ENCODE measurements at places on chromosomes 6 and 20. TPM values are rescaled to one million over a fixed set of nuclear protein-coding genes. Genes with fewer than 3 reads are reported as not detected.

The SLC17A2 gene
- not detected for total RNA-seq

- no peak for ATAC-seq
Measured at GRCh38 chr20:29687438-29687837, 1570.0 kb upstream of the DEFB115 start.

GRCh38 chr20:64005394-64005793 lies 24.5 kb downstream of the PRPF6 start:
- ATAC-seq = no peak

The RNASET2 gene
- 24.2 TPM for total RNA-seq

DNA sequence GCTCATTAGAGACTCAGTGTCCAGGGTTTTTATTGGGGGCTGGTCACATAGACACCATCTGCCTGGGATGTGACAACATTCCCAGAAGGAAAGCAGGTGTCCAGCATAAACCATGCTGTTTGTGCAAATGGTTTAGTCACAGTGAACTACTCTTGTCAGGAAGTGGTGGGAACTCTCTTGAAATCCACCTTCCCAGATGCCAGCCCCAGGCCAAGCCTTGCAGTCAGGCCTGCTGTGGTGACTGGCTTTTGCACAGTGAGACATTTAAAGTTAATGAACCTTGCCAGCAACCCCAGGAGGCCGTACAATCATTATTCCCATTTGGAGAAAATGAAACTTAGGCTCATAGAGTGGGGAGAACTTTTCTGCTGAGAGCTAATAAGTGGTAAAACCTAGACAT lies 242.5 kb upstream of the KCNG1 start:
- ATAC-seq = no peak

DNA sequence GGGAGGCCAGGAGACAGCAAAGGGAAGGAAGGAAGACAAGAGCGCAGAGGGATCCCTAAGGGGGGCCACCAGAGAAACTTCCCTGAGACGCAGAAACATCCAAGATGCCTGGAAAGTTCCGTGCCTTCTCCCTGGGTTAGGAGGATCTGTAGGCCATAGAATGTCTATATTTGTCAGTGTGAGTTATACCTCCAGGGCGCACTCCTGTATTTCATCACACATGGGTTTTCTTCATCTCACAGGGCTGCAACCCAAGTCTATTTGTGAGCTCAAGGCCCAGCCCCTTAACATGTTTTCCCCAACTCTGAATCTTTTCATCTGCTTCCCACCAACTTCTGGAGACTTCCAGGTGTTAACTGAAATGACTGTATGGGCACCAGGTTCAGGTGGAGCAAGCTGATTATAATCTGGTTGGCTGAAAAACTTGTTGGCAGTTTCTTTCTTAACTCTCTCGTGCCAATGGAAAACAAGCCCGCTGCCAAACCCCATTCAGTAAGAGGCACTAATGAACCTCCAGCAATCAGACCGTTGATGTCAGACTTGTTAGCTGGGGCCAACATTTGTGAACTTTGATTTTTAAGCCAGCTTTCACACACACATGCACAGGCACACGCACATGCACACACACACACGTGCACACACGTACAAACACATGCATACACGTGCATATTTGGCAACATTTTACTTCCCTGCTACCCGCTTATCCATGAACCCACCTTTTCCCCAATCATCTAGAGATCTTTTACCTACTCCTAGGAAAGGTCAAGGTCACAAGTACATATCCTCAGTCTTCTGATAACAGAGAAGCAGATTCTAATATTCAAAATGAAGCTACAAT lies 247.5 kb upstream of the GMDS start:
- no peak for ATAC-seq

DNA sequence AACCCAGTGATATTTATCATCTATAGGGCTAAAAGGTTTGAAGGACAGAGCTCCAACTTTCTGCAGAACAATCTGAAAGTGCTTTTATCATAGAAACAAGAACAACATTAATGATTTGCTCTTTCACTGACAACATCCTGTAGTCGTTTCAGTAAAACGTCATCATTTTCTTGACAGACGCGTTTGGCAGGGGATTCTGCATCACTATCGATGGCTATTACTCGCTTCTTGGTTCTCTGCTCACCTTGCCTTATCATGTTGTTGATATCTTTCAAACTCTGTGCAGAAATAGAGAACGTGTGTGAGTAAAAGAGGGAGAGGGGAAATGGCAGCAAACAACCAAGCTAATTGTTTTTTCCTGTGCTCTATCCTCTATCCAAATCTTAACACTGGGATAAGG lies 47.1 kb upstream of the SAMHD1 start:
- ATAC-seq = no peak

The PLCB1 gene
- total RNA-seq = 62.9 TPM

The ACOT8 gene
- 29.7 TPM for total RNA-seq

The NKX2-4 gene
- total RNA-seq = not detected

The ARMH2 gene
- not detected for total RNA-seq

DNA sequence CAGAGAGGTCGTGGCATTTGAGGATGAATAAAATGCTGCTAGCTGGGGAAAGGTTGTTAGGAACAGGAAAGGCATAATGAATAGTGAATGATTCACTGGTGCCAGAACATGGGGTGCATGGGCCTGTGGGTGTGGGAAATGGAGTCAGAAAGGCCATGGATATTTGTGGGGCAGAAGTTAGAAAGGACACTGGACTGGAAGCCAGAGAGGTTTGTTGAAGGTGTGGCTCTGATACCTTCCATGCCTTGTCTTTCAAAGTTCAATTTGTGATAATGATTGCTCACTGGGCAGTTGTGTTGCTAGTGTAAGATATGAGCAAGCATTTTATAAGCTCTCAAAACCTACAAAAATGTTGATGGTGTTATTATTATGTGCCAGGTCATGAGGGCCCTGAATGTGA lies 32.7 kb downstream of the LRRC1 start:
- no peak for ATAC-seq

DNA sequence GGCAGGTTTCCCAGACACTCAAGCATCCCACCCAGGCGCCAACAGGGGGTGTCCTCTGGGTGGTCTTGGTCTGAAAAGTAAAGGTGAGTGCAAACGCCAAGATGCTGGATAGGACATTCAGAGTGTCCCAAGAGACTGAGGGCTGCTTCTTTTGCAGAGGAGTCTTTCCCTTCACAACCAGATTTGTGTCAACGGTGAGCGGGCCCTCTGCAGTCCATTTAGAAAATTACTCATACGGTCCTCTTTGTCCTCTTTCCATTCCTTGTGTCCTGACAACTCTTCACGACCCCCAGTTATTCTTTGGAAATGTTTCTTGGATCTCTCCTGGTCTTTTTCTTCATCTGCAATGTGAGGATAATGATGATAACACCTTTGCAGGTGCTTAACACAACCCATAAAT lies 257.8 kb downstream of the CDC5L start:
- no peak for ATAC-seq

- no peak for ATAC-seq
Measured at GRCh38 chr20:40663991-40664880, 24.8 kb downstream of the MAFB start.

The ETV7 gene
- not detected for total RNA-seq

GRCh38 chr6:25537349-25538018 lies 114.5 kb upstream of the SCGN start:
- no peak for ATAC-seq

GRCh38 chr6:130189531-130190397 lies 33.0 kb downstream of the SAMD3 start:
- ATAC-seq = no peak

The INSM1 gene
- total RNA-seq = not detected

The SAMD10 gene
- total RNA-seq = 4.6 TPM

GRCh38 chr6:117938311-117938995 lies 31.4 kb downstream of the SLC35F1 start:
- no peak for ATAC-seq

DNA sequence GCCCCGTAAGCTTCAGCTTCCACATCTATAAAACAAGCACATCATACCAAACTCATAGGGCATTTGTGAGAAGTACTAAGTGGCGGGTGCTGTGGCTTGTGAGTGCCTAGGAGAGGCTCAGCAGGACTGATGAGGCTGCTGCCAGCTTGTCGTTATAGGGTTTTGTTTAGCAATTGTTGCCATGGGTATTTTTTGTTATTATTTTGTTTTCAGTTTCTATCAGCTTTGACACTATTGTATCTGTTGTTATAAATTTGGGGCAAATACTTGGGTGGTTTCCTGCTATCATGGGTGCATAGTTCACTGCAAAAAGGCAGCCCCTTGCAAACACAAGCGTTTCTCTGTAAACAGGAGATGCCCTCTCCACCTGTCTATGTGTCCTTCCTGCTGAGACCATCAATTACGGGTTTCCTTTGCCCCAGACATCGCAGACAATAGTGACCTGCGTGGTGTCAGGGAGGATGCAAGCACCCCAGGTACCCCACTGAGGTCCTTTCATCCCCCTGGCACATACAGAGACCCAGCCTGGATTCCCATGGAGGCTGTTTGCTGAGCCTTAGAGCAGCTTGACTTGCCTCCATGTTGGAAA lies 3.1 kb upstream of the CCDC167 start:
- no peak for ATAC-seq

GRCh38 chr6:4678506-4679300 lies 97.5 kb upstream of the CDYL start:
- no peak for ATAC-seq

DNA sequence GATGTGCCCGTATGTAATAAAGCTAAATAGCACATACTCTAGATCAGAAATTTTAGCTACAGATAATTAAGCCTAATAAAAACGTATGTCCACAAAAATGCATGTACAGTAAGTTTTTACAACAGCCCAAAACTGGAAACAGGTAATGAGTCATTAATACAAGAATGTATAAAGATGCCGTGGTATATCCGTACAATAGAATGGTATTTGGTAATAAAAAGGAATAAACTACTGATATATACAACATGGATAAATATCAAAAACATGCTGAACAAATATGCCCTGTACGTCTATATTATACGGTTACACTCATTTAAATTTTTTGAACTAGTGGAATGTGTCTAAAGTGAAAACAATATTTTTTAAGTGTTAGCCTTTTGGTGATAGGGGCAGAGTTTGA lies 128.2 kb upstream of the ADGRB3 start:
- no peak for ATAC-seq

The ADAT2 gene
- 3.7 TPM for total RNA-seq

DNA sequence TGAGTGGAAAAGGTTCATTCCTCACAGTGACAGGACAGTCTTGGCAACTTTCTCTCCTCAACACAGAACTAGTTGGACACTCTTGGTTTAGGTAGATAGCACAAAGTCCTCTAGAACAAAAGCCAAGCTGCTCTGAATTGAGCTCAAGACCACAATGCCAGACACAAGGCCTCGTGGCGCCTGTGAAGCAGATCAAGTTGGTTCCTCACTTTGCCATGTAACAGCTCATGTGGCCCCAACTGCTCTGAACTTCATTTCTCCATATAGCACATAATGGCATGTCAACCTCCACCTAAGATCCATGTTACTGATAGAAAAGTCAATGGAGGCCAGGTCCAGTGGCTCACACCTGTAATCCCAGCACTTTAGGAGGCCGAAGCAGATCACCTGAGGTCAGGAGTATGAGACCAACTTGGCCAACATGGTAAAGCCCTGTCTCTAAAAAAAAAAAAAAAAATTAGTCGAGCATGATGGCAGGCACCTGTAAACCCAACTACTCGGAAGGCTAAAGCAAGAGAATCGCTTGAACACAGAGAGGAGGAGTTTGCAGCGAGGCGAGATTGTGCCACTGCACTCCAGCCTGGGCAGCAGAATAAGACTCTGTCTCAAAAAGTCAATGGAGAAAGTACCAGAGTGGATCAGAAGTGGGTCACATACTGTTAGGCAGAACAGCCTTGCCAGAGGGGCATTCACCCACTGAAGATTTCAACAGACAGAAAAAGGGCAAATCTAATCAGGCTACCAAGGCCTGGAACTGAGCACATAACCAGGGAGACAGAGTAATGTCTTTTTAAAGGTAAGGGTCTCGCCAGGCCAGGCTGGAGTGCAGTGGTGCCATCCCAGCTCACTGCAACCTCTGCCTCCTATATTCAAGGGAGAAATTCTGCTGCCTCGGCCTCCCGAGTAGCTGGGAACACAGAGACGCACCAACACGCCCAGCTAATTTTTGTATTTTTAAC lies 21.2 kb downstream of the ROMO1 start:
- ATAC-seq = no peak

DNA sequence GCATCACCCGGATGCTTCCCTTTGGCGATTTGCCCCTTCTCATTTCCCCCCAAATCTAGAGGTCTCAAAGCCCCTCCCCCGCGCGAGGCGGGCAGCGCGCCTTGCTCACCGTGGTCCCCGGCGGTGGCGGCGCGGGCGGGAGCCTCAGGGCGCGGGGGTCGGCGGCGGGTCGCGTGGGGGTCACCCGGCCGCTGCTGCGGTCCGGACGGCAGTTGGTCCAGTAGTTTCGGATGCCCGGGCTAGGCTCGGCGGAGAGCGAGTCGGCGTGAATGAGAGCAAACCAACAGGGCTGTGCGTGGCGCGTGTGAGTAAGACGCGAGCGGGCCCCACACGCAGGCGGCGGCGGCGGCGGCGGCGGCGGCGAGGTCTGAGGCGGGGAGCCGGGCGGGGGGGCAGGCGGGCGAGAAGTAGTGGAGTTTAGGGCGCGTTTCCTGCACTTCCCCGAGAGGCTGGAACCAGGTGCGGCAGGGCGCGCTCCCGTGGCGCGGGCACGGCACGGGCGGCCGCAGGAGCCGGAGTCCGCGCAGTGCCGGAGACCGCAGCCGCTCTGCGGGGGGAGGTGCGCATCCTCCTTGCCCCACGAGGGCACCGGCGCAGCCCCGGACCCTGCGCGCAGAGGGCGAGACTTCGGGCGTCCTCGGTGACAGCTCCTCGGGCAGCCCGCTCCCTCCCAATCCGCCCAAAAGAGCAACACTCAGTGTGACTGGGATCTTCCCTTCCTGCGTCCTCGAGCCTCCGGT lies 567 bp downstream of the HS3ST5 start:
- no peak for ATAC-seq

GRCh38 chr6:2636672-2637071 lies 114.0 kb downstream of the MYLK4 start:
- no peak for ATAC-seq

The FBXO9 gene
- 75.1 TPM for total RNA-seq

DNA sequence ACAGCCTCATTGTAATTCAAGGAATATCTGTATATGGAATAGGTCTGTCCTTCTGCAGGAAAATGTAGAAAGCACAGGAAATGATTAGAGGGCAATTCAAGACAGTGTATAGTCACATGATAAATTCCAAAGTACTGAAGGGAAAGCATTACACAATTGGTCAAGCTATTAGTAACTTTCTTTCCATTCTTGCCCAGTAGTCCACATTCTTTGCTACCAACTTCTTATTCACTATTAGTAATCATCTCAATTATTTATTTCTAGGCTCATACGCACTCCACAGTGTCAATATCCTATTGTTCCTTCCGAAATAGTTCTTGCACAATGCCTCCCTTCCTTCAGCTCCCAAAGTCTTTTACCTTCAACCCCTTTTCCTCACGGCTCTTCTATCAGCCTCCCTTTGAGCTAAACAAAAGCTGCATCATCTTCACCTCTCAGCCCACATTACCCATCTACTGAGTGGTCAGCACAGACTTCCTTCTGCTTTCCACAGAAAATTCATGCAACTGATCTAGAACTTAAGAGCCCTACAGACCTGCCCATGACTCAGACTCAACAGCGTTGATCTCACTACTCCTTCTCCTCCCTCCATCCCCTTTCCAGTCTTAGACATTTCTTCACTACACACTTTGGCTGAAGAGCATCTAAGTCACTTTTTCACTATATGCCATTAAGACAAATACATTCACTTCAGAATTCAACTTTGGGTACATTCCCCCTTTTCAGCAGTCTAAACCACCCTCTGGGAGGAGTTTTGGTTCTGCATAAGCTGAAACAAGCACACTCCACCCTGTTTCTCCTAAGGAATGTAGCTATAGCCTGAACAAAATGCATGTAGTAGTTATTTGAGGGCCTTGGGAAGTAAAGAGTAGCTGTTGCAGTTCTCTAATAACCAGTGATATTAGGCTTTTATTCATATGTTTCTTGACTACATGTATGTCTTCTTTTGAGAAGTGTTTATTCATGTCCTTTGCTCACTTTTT lies 157.9 kb downstream of the KIF16B start:
- ATAC-seq = no peak

The FOXS1 gene
- 3.9 TPM for total RNA-seq
